ENCODE measurements at places on chromosomes 5 and 9. TPM values are rescaled to one million over a fixed set of nuclear protein-coding genes. Genes with fewer than 3 reads are reported as not detected.

- no peak for DNase-seq
These were observed 148.8 kb upstream of the ABCA1 start for GRCh38 chr9:105076729-105077128.

The C8G gene
- polyA plus RNA-seq, result 3.1 TPM

DNA sequence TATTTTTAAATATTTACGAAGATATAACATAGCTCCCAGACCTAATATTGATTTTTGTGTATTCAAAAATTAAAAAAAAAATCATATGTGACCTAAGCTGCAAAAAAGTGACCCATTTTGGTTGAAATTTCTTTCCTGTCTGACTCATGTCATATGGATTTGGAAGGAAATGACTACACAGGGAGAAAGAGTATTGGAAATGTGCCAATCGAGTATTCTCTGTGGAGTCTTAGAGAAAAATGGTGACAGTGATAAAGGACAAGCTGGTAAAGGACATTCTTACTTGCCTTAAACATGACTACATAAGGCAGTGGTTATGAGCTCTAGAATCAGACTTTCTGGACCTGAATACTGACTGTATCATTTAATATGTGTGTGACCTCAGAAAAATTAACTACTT lies 262.9 kb upstream of the PTPRD start:
- no peak for DNase-seq

DNA sequence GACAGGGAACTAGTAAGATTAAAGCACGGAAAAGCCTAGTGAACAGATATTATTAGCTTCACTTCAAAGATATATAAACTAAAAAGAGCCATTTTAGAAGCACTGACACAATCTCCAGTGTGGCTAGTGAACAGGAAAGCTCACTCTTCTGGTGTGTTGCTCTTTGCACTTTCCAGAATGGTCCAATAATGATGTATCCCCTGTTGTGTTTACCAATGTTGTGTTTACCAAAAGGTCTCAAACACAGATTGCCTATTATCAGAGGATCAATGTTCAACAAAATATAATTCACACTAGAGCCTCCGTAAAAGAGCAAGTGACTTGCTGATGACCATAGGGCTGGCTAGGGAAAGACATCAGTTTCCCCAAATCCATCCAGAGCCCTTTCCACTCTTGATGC lies 11.6 kb downstream of the KLHL3 start:
- DNase-seq, result no peak

- DNase-seq, result no peak
These were observed 368.1 kb downstream of the TLE4 start for GRCh38 chr9:79939819-79940218.

DNA sequence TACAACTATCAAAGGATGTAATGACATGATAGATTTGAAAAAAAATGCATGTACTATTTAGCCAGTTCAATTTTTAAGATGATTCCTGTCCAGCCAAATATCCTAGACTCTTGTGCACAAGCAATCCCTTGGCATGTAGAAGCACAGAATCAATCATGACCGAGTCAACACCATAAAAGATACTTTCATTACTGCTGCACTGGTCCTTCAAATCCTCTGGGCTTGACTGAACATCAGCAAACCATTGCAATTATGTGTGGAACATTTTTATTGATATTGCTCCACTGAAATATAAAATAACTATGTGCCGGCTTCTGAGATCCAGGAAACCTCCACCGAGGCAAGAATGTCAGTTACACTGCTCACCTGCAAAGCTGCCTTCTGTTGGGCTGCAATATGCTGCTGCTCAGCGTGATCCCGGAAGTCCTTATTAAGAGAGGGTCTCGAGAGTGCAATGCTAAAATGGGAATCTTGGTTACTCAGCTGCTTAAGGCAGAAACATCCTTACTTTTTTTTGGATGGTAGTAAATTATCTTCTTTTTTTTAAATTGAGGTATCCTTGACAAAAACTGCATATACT lies 28.7 kb downstream of the INIP start:
- no peak for DNase-seq

The IL7R gene
- 2.3 TPM for polyA plus RNA-seq

DNA sequence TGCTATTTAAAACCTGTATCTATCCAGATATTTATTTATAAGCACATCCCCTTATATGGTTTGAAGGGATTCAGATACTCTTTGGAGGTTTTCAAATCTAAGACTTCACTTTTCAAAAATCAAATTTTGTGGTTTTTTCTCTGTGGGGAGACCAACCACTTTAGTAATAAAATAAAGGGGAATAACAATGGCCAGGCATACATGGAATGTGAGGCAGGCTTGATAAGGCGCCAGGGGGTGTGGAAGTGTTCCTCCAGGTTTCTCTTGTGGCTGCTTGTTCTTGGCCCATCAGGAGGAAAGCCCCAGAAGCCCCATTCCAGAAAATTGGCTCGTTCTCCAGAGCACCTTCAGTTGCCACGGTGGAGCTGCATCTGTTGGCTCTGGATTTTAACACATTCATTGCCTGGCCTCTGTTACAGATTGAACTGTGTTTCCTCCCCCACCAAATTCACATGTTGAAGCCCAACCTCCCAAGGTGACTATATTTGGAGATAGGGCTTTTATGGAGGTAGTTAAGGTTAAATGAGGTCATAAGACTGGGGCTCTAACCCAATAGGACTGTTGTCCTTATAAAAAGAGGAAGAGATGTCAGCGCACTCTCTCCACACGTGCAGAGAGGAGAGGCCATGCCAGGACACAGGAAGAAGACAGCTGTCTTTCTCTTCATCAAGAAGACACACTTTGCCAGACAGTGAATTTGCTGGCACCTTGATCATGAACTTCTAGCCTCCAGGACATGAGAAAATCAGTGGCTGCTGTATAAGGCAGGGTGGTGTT lies 195.9 kb downstream of the TMEM38B start:
- DNase-seq, result no peak

- DNase-seq, result no peak
These were observed 165.0 kb upstream of the GPR151 start for GRCh38 chr5:146680846-146681584.

GRCh38 chr9:137049544-137050449 lies 3.8 kb upstream of the NPDC1 start:
- peak; percentile 59 for DNase-seq

Measured in aorta (tissue), 5 donors.